Inflammatory macrophage treated with lipopolysaccharide for 1 hour (primary cell): ENCODE measurements at places on chromosomes 1 and 21.

GRCh38 chr1:230248889-230249270 is 177.3 kb downstream of the PGBD5 start:
- DNase-seq = no peak

- no peak for DNase-seq
Observed at GRCh38 chr1:189868021-189868420, 609.6 kb downstream of the BRINP3 start.

DNA sequence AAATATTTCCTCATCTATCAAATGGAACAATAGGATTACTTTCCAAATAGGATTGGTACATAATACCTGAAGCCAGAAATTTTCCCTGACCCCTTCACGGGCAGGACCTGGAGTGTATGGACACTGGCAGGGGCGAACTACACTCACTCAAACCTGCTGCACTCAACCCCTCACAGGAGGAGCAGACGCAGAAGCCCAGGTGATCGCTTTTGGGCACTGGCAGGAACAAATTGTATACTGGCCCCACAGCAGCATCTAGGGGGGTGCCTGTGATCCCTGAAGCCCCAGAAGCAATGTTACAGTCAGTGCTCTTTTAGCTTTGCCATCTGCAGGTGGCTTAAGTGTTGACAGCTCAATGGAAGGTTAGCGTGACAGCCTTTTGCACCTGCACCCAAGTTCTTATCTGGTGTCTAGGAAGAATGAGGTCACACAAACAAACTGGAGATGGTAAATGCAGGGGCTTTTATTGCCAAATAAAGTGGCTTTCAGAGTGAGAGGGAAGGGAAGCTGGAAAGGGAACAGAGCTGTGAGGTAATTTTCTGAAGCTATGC is 199.2 kb upstream of the NEGR1 start:
- DNase-seq = no peak

DNA sequence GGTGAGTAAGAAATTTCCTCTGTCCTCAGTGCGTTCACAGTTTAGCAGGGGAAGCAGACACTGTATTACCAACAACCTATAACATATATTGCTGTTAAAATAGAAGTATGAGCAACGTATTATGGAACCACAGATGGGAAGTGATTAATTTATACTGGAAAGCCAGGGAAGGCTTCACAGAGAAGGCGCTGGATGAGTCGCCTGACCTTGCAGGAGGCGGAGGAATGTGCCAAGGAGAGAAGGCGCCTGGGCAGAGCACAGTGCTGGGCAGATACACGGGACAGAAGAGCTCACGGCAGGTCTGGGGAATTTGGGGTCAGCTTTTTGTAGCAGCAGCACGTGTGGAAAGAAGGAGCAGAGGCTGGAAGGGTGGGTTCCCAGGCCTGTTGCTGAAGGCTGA is 116.3 kb downstream of the DHRS3 start:
- DNase-seq = no peak

DNA sequence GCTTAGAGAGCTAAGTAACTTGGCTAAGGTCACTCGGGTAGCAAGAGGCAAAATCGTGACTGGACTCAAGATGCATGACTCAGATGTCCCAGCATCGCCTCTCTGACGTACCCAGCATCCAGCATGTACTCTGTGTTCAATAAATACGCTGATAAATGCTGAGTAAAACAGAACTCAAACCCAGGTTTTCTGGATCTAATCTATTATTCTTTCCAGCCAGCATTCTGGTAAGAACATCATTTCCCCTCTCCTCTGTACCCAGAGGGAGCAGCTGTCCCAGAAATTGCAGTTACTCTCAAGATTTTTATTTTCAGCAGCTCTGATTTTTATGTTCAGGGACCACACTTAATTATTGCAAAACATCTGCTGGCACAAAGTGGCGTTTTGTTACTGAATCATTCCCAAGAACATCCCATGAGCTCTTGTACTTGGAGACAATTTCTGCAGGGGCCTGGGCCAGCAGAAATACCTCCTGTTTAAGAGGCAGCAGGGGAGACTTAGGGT is 249.0 kb downstream of the PRDM2 start:
- no peak for DNase-seq

DNA sequence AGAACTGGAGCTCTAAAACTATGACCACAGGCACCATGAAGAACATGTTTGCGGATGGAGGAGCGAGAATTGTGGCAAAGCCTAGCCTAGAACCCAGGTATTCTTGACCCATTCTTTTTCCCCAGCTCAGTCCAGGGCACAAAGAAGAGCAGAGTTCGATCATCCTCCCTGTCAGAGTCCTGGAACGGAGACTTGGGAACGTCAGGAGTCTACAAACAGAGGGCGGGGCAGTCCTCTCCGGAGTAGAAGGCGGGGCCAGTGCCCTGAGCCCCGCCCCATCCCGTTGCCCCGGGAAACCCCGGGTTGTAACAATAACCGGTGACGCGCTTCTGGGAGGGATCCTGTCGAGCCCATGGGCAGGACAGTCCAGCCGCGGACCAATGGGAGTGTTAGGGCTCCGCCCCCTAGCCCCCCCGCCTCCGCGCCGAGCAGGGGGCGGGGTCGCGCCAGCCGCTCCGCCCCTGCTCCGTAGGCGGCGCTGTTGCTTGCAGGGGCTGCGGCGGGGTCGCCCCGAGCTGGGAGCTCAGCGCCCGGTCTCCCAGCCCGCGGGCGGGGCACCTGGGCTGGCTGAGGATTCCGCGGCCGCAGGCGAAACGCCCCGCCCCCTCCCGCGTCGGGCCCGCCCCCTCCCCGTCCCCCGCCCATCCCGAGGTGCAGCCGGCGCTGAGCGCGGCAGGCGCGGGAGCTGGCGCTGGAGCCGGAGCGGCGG is at the start of gene FOXO6:
Gene FOXO6, plus strand, starts transcription at position 649 of the 709 bp plus-strand sequence.
- peak; percentile 99 for DNase-seq

- no peak for DNase-seq
Observed at GRCh38 chr1:61079296-61079897, 3.0 kb upstream of the NFIA start.

DNA sequence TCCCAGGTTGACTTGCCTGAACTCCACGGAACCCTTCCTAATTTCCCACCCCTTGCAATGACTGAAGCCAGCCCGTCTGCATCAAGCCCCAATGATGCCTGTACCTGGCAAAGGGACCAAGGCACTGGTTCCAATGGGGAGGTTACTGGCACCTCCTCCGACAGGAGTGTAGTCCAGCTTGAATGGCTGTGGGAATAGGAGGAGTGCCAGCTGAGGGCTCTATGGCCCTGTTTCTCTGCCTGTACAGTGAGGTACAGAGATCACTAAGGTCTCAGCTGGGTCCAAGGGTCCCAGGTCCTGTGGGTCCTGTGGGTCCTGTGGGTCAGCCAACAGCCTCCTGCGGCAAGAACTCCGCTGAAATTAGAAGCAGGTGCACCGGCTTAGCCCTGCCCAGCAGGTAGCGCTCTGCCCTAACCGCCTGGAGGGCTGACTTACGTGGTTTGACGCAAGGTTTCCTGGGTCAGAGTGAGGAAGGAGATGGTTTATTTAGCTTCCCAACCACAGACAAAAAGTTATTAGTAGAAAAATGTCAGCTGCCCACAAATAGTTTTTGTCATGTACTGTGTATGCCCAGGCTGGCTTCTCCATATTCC is 9.9 kb upstream of the SPRR4 start:
- DNase-seq = no peak

GRCh38 chr1:23177438-23178380 is 9.1 kb upstream of the LUZP1 start:
- DNase-seq = peak; percentile 40
